Activated naive CD4-positive, alpha-beta T cell treated with anti-CD3 and anti-CD28 coated beads, Interleukin-2, amount 50 U/mL, for 72 hours (primary cell): ENCODE measurements at places on chromosomes 2 and 18. TPM values are rescaled to one million over a fixed set of nuclear protein-coding genes. Genes with fewer than 3 reads are reported as not detected.

Gene TUBB8B
- not detected for total RNA-seq

Gene PLCL1
- 1.3 TPM for total RNA-seq

Gene EMX1
- not detected for total RNA-seq

Gene PSMG2
- 120 TPM for total RNA-seq

Gene ACKR3
- total RNA-seq, result 2.2 TPM

Gene HOXD3
- total RNA-seq, result not detected

Gene MYCN
- not detected for total RNA-seq

Gene CD8B2
- not detected for total RNA-seq

Gene UCN
- 1.6 TPM for total RNA-seq

Gene LIPT1
- total RNA-seq, result 3.5 TPM

Gene CFC1B
- not detected for total RNA-seq

Gene MALL
- not detected for total RNA-seq

Gene FARP2
- total RNA-seq, result 32.8 TPM

Gene RSAD2
- total RNA-seq, result 2.7 TPM
